Activated naive CD8-positive, alpha-beta T cell treated with anti-CD3 and anti-CD28 coated beads, Interleukin-2, amount 50 U/mL, for 16 hours (primary cell): ENCODE measurements at places on chromosomes 6 and 20.

- no peak for DNase-seq
Measured at GRCh38 chr6:112022749-112023148, 31.2 kb upstream of the CCN6 start.

- DNase-seq = no peak
Measured at GRCh38 chr6:4008324-4009047, 70.5 kb downstream of the FAM217A start.

GRCh38 chr6:81734500-81735150, 17.9 kb downstream of the TENT5A start:
- no peak for DNase-seq

DNA sequence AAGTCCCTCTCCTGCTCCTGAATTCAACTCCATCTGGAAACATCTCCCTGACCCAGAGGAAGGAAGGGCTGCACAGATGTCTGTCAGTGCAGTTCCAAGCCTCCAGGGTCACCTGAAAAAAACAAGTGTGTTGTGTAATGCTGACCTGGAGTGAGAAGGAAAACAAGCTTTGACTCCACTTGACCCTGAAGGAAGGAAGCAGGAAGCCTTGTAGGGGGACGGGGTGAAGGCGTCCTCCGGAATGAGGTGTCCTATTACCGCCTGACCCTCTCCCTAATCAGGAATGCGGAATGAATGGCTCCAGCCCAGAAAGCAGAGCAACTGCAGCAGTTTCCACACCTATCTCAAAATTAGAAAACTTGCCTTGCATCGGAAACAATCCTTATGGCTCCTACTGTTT, 13.9 kb upstream of the ADGRF5 start:
- DNase-seq = no peak

DNA sequence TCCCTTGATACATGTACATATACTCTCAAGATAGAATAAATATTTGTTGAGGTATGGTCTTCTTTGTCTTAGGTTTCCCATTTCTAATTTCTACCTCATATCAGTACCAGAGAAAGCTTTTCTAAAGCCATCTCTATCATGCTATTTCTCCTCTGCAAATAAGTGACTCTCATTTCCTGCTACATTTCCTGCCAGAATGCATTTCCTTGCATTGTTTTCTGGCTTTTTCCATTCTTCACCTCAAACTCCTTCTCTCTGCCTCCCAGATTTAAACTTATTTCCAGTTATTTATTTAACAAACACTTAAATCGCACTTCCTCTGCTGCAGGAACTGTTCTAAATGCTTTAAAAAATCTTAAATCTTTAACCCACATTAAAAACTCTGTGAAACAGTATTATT, 74.4 kb upstream of the STMND1 start:
- no peak for DNase-seq

GRCh38 chr6:138863321-138863720, 67.4 kb downstream of the ECT2L start:
- DNase-seq = no peak

- DNase-seq = no peak
Measured at GRCh38 chr20:4729265-4729664, 7.6 kb downstream of the PRND start.
